ENCODE measurements at places on chromosomes 5 and 9.

DNA sequence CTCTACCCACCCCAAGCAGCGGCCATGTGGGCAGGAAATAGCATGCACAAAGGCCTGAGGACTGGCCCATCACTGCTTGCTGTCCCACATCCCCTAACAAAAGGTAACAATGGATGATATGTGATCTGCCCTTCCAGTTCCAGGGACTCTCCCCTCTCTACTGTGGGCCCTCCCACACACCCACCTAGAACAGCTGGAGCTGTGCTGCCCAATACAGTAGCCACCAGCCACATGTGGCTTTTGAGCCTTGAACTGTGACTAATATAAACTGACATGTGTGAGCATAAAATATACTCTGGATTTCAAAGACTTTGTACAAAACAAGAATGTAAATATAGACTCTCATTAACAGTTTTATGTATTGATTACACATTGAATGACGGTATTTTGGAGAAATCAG is 78.1 kb downstream of the C5orf15 start:
- no peak for DNase-seq

GRCh38 chr9:91488341-91488740 is 64.7 kb upstream of the NFIL3 start:
- no peak for DNase-seq

DNA sequence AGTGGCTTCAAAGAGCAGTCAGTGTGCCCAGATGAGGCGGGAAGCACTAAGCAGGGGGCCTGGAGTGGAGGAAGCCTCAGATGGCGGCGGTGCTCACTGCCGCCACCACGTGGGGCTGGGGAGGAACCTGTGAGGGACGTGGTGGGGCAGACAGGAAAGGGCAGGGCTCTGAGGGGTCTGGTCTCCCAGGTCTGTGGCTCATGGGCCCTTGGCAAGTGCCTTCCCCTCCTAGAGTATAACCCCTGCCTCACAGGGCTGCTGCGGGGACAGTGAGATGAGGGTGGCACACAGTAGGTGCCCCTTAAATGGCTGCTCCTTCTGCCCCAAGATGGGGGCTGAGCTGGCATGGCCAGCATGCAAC is 26.6 kb downstream of the NR5A1 start:
- no peak for DNase-seq

GRCh38 chr5:173794901-173795416 is 93.2 kb upstream of the CPEB4 start:
- DNase-seq, result no peak

DNA sequence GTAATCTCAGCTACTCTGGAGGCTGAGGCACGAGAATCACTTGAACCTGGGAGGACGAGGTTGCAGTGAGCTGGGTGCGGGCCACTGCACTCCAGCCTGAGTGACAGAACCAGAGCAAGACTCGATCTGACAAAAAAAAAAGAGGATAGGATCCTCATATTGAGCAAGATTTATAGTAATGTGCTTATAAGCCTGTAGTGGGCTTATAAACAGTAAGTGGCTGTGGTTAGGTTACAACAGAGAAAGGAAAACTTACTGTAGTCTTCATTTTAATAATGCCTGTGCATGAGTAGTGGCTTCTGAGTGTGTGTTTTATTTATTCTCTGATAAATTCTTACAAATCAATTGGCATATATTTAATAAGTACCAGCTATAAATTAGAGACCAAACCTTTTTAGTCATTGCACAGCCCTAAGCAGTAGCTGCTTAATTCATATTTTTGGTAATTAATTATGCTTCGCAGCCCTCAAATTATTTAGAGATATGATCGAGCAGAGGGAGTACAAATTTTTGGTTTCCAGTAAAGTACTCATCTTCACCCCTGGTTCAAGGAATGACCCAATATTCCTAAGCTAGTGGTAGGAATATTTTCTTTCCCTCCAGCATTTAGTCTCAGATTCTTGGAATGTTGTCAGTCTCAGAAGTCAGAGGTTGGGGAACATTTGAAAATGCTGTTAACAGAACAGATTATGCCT is 73.8 kb upstream of the KLF9 start:
- no peak for DNase-seq

GRCh38 chr5:139638736-139639618 is 9.2 kb upstream of the CXXC5 start:
- DNase-seq, result no peak

- DNase-seq, result no peak
Measured at GRCh38 chr5:172447646-172448365, 6.5 kb downstream of the SH3PXD2B start.

DNA sequence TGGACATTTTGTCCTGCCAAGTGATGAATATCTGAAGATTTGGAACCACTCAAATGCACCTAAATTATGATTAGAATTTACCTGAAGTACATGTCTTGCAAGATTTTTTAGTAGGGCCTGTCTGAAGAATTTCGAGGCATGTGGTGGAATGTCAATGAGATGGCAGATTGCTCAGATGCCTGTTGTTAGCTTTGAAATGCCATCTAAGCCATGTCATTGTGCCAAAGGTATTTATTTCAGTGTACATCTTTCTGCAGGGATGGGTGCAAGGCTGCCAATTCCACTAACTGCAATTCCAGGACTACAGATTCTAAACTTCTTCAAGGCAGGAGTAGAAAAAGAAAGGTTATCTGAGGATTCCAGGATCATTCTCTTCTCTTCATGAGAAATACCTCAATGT is 9.1 kb upstream of the GNAQ start:
- DNase-seq, result no peak

GRCh38 chr9:88994469-88995199 is 3.4 kb downstream of the S1PR3 start:
- DNase-seq, result no peak

DNA sequence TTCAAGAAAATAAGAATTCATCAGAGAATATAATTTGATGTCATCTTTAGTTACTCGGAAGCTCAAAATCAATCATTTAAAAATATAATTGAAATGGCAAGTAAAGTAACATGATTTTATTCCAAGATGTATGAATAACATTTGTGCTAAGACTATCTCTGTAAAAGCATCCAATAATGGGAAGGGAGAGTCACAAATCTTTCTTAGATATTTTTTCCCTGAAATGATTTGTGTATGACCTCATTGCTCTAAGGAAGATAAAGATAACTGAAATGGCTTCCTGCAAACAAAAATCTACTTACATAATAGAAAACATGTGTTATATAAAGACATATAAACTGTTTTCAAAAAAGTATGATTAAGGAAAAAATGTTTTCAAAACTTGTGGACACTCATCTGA is 97.4 kb upstream of the FGF10 start:
- no peak for DNase-seq

DNA sequence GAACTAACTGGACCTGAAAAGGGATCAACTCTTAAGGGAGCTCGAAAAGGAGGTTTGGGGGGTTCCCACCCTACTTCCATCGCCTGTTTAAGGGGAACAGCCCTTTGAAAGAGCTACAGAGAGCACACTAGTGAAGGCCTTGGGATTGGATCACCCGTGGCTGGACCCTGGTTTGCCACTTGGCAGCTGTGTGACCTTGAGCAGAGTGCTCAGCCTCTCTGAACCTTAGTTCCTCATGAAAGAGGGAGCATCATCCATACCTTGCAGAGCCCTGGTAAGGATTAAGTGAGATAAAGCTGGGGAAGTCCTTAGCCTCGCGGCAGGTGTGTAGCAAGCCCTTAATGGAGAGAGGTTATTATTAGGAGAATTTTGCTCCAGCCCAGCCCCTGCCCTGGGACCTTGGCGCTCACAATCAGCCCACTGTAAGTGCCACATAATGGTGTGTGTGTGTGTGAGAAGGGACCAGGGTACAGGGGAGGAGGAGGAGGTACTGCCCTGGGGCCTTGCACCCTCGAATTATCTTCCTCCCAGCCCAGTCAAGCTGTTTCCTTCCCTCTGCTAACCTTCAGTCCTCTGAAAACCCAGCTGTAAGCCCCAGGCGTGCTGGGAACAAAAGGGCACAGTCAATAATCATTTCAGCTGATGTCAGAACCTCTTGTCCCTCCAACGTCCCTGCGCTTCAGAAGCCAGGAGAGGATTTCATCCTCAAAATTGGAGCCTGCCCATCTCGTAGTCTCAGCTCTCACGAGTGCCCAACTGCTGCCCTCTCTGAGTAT is 42.9 kb downstream of the FOXI1 start:
- no peak for DNase-seq

- DNase-seq, result no peak
Measured at GRCh38 chr9:123834889-123835562, 94.9 kb downstream of the DENND1A start.

DNA sequence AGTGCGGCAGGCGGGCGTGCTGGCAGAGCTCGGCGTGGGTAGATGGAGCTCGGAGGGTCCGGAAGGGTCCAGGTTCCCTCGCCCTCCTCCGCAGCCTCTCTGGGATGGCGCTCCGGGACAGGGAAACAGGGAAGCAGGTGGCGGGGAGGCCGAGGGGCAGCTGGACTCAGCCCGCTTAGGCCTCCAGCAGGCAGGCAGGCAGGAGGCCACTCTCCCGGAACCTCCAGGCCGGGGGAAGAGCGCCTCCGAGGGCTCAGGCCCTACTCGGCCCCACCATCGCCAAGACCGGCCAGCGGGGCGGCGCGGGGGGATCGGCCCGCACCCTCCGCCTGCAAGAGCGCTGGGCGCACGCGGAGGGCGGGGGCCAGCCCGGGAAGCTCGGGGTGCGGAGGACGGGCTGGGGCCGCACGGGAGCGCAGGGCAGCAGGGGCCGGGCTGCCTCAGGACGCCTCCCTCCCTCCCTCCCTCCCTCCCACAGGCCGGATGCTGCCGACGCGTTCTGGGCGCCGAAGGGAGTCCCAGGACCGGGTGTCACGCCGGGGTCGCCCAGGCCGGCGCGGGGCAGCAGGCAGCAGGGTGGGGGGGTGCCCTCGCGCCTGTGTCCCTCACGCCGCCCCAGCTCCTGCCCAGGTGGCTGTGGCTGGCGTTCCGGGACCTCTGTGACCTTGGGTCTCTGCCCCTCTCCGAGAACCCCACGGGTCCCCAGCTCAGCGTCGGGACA is 977 bp downstream of the MGAT4B start:
- DNase-seq, result no peak

- no peak for DNase-seq
Measured at GRCh38 chr9:70053864-70054263, 10.2 kb downstream of the MAMDC2 start.

DNA sequence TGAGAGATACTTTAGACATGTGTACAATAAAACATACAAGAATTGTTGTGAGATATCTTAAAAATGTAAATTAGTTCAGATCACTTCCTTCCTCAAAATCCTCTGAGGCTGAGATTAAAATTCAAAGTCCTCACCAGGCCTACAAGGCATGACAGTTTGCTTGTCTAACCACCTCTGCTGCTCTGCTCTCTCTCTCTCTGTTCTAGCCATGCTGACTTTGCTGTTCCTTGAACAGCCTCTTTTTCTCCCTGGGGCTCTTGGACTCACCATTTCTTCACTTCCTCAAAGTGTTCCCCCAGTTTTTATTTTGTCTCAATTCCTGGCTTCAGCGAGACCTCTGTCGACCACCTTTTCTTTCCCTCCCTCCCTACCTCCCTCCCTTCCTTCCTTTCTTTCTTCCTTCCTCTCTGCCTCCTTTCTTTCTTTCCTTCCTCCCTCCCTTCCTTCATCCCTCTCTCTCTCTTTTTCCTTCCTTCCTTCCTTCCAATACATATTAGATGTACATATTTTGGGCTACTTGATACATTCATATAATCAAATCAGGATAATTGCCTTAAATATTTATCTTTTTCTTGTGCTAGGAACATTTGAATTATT is 27.0 kb downstream of the CATSPER3 start:
- no peak for DNase-seq

- no peak for DNase-seq
Measured at GRCh38 chr5:126846744-126847455, 70.0 kb downstream of the LMNB1 start.

GRCh38 chr9:127877566-127877998 is at the start of gene AK1:
TSS of gene AK1 (minus strand) at chr9:127877675. CDS start at chr9:127874617, 3,058 bp downstream.
- no peak for DNase-seq

DNA sequence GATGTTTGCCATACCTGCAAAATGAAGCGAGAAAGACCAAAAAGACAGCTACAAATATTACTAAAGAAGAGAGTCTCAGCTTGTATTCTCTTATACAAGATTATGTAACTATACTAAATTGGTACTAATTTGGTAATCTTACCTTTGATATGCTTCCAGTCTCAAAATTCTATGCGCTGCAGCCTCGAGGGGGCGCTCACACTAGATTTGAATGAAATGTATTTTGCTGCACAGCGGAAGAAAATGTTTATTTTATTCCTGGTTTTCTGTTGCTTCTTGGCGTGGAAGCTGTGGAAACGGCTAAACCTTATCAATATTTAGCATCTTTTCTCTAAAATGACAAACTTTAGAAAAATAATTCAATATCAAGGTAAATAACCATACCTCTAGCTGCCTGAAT is 267.0 kb upstream of the NUDT12 start:
- no peak for DNase-seq

- no peak for DNase-seq
Measured at GRCh38 chr9:88303721-88304451, 84.4 kb upstream of the SPIN1 start.

- DNase-seq, result no peak
Measured at GRCh38 chr9:22170556-22170955, 161.5 kb upstream of the CDKN2B start.

GRCh38 chr9:126494264-126494663 is 119.5 kb upstream of the LMX1B start:
- no peak for DNase-seq

- DNase-seq, result no peak
Measured at GRCh38 chr5:179793468-179794139, at the start of gene LTC4S. TSS of gene LTC4S (plus strand) at chr5:179793986. CDS start at chr5:179794081, 95 bp downstream.

GRCh38 chr9:86730163-86730928 is 217.0 kb downstream of the GAS1 start:
- DNase-seq, result no peak

GRCh38 chr5:140875085-140876065 is at the start of gene PCDHA12:
TSS of gene PCDHA12 (plus strand) at chr5:140875308. CDS start at chr5:140875473, 165 bp downstream.
- no peak for DNase-seq

DNA sequence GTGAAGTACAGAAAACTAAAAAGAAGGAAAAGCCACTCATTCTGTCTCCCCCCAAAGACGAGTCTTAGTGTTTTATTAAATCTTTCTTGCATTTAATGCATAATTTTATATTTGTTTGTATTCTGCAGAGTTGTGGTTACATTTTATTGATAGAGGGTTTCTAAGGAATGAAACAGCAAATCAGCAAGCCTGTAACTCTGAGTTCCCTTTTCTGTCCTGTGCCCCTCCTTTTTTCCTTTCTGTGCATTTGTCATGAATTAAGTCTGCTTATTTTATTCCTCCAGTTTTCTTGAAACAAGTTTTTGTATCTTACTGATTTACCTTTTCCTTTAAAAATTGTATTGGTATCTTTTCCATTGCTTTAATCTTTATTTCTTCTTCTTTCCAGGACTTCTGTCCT is 132.8 kb downstream of the MUSK start:
- DNase-seq, result no peak

DNA sequence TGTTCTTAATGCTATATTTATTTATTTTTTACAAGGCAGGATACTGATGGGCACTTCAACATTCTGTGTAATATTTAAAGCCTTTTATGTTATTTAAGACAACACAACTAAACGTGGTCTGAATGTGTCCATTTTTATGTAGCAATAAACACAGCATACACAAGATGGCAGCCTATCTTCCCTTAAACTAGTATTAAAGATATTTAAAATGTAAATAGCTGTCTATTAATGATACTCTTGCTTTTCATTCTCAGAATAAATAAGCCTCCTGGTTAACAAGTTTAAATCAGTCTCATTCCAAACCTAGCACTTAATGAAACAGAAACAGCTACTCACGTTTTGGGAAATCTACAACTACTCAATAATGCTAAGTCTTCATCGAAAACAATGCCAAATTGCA is 315.7 kb downstream of the MCTP1 start:
- DNase-seq, result no peak

Data from stimulated activated CD8-positive, alpha-beta memory T cell treated with anti-CD3 and anti-CD28 coated beads, Interleukin-4, amount 100 ng/mL, for 1 hour (primary cell).